Mucosa of descending colon (tissue), 3 donors: ENCODE measurements at places on chromosomes 7 and 10.

- DNase-seq = no peak
These were observed 59.8 kb downstream of the MAPK8 start for GRCh38 chr10:48366261-48366660.

- DNase-seq = no peak
These were observed 41.7 kb downstream of the AKR1E2 start for GRCh38 chr10:4867520-4868356.

DNA sequence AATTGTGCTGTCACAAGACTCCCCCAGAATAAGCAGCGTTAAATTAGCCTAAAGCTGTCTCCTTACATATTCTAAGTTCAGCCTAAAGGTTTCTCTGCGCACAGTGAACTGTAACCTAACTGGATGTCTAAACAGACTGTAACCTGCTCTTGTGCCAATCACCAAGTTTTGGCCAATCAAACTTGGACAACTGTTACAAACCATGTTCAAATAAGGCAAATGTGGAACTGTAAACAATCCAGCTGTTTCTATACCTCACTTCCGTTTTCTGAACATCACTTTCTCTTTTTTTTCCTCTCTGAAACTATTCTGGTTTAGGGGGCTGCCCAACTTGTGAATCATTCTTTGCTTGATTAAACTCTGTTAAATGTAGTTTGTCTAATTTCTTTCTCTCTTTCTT lies 252.2 kb upstream of the HABP2 start:
- DNase-seq = no peak

DNA sequence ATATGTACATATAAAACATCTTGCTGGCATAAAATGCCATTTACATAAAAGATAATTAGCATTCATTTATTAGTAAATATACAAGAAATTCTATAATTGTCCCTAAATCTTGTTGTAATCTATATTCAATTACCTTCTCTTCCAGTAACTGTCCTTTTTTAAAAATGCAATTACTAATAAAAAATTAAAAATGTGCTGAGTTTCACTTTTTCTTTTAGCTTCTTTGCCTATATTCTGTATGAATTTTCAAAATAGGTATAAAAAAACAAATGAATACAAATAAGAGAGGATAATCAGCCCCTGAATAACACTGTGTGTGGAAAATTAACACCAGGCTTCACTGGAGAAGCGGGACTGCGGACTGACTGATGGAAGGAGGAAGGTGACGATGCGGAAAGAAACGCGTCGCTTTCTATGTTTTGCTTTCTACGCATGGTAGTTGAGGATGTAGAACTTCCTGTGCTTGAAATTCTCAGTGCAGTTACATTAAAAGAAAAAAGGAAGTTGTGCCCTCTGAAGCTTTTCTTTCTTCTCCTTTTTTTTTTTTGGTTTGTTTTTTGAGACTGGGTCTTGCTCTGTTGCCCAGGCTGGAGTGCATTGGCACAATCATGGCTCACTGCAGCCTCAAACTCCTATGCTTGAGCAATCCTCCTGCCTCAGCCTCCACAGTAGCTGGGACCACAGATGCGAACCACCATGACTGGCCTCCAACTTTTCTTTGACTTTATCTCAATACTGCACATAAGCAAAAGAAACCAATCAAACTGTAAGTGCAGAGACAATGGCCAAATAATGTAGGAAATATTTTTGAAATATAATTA lies 7.4 kb upstream of the ZMYND11 start:
- DNase-seq = no peak

- DNase-seq = no peak
These were observed 5.7 kb upstream of the TAS2R39 start for GRCh38 chr7:143177374-143178119.

DNA sequence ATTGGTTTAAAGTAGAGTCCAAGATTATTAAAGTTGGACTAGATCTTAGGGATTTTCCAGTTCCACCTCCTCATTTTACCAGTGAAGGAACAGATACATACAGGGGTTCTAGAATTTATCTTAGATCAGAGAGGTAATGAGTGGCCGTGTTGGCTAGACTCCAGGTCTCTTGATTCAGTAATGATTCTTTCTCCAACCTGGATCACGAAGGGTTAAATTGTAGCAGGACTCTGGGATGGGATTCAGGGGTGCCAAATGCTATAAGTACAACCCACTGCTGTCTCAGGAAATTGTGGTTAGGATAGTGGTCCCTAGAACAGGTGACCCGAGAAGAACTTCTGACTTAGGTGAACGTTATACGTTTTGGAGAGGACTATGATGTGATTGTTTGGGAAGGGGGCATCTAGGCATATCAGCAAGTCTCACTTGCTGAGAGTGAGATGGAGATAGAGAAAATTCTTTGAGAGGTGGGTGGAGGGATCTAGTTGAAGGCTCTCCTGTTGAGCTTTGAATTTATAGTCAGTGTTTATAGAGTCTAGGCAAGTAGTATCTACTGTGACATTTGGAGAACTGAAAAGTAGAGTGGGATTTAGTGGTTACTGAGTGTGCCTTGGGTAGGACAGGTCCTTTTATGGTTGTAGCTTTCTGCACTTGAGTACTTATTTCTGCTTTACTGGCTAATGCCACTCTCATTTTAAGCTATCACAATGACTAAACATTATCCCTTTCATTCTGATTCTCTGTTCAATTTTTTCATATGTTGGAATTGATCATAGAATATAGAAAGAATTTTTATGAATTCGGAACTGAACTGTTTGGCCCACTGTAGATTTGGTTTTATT lies 58.3 kb downstream of the ST7 start:
- no peak for DNase-seq

- DNase-seq = no peak
These were observed 68.1 kb upstream of the ADGRA1 start for GRCh38 chr10:133019651-133020050.
